Activated effector memory CD4-positive, alpha-beta T cell treated with anti-CD3 and anti-CD28 coated beads, Interleukin-2, amount 50 U/mL, for 16 hours (primary cell): ENCODE measurements at places on chromosomes 16 and 17.

GRCh38 chr16:29674188-29674587 lies 4.8 kb upstream of the QPRT start:
- DNase-seq: no peak

GRCh38 chr16:53048139-53048915 lies 4.4 kb downstream of the CHD9NB start:
- no peak for DNase-seq

DNA sequence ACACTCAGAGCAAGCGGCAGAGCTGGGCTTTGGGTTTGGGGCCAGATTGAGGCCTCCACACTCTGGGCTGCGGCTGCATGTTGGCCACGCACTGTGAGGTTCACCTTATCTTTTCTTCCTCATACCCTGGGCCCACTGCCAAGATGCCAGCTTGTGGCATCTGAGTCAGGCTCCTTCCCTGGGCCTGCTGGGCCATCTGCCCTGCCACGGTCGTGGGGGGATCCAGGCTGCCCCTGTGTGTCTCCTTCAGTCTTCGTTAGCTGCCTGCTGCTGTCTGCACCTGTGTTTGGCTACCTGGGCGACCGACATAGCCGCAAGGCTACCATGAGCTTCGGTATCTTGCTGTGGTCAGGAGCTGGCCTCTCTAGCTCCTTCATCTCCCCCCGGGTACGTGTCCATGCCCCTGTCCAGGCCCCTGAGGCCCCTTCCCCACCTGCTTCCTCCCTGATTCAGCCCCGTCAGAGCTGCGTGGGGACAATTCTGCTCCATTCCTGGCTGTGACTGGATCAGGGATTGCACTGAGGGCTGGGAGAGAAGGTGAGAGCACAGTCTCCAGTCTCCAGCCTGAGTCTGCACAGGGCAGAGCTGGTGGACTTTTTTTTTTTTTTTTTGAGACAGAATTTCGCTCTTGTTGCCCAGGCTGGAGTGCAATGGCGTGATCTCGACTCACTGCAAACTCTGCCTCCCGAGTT lies 11.2 kb downstream of the SPNS3 start:
- DNase-seq: no peak

DNA sequence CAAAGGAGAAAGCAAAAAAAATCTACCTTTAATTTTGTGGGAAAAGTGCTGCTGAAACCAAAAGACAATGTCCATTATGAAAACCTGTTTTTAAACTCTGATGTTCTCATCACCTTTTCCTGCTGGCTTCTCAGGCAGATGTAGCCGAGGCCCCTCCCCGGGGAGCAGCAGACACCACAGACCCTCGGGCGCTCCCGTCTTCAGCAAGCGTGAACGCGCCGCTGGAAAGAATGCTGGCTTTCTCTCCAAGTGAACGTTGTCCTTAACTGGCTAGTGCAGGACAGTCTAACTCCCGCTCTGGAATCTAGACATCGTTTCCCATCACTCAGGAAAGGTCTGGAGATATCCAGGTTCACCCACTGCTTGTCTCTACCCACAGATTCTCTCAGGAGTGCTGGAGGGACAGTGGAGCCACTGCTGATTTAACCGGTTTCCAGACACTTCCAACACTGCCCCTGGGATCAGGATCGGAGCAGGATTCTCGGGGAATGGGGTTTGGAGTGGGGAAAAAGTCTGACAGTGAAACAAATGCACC lies 211.2 kb downstream of the RBFOX3 start:
- no peak for DNase-seq

- no peak for DNase-seq
These were observed 125.2 kb downstream of the ZFHX3 start for GRCh38 chr16:72922714-72923113.

GRCh38 chr16:57186872-57187854 lies 1.0 kb downstream of the RSPRY1 start:
- DNase-seq: peak; percentile 71

DNA sequence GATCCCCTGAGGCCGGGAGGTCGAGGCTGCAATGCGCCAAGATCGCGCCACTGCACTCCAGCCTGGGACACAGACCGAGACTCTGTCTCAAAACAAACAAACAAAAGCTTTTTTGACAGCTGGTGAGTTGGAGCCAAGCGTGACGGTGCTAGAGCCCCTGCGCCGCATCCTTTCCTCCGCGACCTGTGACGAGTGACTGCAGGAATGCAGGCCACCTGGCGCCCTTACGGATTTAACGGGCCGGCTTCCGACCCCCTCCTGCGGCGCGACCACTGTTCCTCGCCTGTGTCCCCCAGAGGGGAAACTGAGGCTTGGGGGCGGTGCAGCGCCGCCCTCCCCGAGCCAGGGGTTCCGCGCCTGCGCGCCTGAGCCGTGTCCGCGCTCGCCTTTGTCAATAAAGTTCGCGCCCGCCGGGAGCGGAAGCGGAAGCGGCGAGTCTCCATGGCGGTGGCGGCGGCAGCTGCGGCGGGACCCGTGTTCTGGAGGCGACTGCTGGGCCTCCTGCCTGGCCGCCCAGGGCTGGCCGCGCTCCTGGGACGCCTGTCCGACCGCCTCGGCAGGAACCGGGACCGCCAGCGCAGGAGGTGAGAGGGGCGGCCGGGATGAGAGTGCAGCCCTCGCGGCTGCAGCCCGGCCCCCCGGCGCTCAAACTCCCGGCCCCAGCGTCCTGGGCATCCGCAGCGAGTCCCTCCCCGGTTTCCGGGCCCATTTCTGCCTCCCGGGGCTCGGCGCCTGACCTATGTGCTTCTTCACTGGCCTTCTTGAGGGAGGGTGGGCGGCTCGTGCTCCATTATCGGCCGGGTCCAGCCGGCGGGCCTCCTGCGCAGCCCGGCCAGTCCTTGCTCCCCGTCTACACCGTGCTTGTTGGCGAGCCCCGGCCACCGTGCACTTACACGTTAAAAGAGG lies at the start of gene PGS1:
TSS of gene PGS1 (plus strand) at position 425 of the 906 bp plus-strand sequence. CDS start at position 442, 17 bp downstream.
- peak; percentile 94 for DNase-seq

GRCh38 chr16:64397945-64398508 lies 723.8 kb downstream of the CDH11 start:
- DNase-seq: no peak

GRCh38 chr16:79754501-79754900 lies 154.0 kb upstream of the MAF start:
- DNase-seq: no peak

GRCh38 chr17:50843150-50843905 lies 7.9 kb downstream of the WFIKKN2 start:
- no peak for DNase-seq

- DNase-seq: no peak
These were observed 2.9 kb downstream of the IKZF3 start for GRCh38 chr17:39861235-39861634.

GRCh38 chr16:67673712-67674580 lies 7.3 kb downstream of the C16orf86 start:
- DNase-seq: no peak

GRCh38 chr16:80197741-80198201 lies 343.0 kb upstream of the DYNLRB2 start:
- DNase-seq: no peak

DNA sequence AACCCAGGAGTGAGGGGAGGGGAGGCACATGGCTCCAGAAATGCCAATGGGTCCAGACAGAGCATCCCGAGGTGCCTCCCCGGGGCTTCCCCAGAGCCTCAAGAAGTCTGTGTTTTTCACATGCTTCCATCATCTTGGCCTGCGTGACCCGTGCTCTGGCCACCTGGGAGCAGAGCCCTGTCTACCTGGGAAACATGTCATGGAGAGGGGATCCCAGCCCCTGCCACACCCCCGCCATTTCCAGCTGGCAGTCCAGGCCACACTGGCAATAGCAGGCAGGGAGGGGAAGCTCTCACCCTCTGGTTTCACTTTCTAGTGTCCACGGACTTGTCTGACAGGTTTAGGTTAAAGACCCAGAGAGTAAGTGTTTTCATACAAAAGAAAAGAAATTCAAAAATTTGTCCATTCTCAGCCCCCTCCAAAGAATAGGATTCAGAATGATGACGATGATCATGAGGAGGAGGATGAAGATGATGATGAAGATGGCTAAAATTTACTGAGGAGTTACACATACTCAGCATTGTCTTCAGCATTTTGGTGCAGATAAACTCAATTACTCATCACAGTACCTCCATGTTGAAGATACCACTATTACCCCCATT lies 9.0 kb downstream of the SMIM5 start:
- no peak for DNase-seq

DNA sequence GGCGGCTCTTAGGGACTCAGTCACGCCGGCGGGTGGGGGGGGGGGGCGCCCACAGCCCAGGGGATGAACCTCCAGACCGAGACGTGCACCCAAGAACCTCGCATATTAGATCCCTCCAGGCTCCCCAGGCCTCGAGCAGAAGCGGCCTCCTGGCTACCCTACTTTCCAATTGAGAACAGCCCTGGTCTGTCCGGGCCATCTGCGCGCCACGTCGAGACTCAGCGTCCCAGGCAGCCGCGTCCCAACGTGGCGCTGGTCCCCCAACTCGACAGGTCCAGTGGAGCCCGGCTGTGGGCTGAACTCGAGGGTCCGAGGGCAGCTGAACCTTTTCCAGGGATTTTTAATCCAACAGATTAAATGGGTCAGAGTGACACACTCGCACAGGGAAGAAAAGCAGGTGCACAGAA lies 2.3 kb upstream of the IRX3 start:
- DNase-seq: no peak

DNA sequence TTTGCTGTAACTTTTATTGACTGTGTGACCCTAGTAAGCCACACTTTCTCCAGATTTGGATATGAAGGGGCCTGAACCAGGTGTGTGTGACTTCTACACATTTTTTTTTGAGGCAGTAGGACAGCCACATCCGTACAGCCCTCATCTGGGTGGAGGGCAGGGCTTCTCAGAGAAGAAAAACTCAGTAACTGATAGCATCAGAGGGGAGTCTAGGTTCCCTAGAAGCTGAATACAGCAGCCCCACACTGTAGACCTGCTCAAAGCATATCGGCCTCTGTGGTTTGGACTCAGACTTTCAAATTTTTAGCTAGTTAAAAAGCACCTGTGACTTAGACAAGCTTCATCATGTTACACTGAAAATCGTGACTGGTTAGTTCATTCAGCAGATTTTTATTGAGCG lies 10.8 kb downstream of the PRSS54 start:
- DNase-seq: no peak

GRCh38 chr17:81037798-81038733 lies 3.1 kb downstream of the BAIAP2 start:
- no peak for DNase-seq

- no peak for DNase-seq
These were observed 29.3 kb downstream of the GLP2R start for GRCh38 chr17:9855036-9855435.

- no peak for DNase-seq
These were observed 14.5 kb upstream of the FOXF1 start for GRCh38 chr16:86495756-86496261.

- no peak for DNase-seq
These were observed 417.1 kb downstream of the TMEM114 start for GRCh38 chr16:8173111-8173644.

- DNase-seq: peak; percentile 73
These were observed 346.6 kb downstream of the SNX29 start for GRCh38 chr16:12323007-12323758.

GRCh38 chr17:19238167-19238505 lies 970 bp downstream of the EPN2 start:
- DNase-seq: no peak

- no peak for DNase-seq
These were observed 128.6 kb upstream of the CCL2 start for GRCh38 chr17:34126496-34126895.

- DNase-seq: peak; percentile 92
These were observed 42.4 kb upstream of the MRPS23 start for GRCh38 chr17:57892146-57892819.

GRCh38 chr17:74325376-74325742 lies 667 bp upstream of the KIF19 start:
- no peak for DNase-seq

DNA sequence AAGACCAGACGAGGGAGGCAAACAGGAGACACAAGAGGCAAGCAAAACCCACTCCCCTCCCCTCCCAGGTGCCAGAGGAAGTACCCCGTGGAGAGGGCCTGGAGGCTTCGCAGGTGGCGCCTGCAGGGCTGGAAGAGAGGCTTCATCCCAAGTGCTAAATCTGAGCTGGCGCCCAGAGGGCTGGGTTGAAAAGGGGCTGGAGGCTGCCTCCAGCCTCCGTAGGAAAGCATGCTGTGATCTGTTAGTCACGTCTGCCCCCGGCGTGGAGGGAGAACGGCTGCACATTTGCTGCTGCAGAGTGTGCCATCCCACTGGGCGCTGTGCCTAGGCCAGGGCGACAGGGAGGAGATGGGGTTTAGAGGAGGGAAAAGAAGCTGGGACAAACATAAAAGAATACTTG lies 16.9 kb downstream of the RPH3AL start:
- no peak for DNase-seq

GRCh38 chr17:82367724-82368524 lies 3.6 kb upstream of the UTS2R start:
- no peak for DNase-seq

DNA sequence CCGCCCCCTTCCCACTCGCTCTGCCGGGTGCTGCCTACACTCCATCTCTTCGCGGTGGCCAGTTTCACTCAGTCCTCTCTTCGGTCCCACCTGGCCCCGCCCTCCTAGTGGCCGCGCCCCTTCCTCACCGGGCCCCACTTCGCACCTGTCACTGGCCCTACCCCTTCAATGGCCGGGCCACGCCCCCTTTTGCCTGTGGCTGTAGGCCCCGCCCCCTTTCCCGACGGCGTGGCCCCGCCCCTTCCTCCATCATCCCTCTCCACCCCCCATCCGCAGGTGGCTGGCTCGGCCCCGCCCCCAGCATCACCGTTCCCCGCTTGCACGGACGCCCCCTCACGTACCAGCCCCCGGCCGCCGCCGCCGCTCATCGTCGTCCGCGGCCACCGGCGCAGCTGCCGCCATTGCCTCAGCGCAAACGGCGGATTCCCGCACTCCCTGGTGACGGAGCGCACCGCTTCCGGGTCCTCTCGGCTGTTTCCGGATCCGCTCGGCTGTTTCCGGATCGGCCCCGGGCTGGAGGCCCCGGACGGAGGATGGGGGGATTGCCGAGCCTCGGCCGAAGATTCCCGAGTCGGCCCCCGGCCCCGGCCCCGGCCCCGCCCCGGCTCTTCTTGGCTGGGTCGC lies at the start of gene RABEP2:
TSS of gene RABEP2 (minus strand) at position 477 of the 624 bp plus-strand sequence. CDS start at position 402, 75 bp downstream.
- DNase-seq: peak; percentile 97

GRCh38 chr17:61047515-61047914 lies 352.1 kb upstream of the TBX2 start:
- DNase-seq: no peak
